Endodermal cell (in vitro differentiated cells): ENCODE measurements at places on chromosomes 11 and 22. TPM values are rescaled to one million over a fixed set of nuclear protein-coding genes. Genes with fewer than 3 reads are reported as not detected.

- H3K27ac ChIP-seq: no peak overlapping the region
- no peak for DNase-seq
- H3K36me3 ChIP-seq: peaks cover 10% of the 10 kb centered on the region
- H3K27me3 ChIP-seq: no peaks in the 10 kb centered on the region
- no peaks in the 10 kb centered on the region for H3K4me1 ChIP-seq
- H3K4me3 ChIP-seq: no peak overlapping the region
Observed at GRCh38 chr11:44190883-44191230, 95.4 kb downstream of the EXT2 start.

- no peak overlapping the region for H3K27ac ChIP-seq
- H3K36me3 ChIP-seq: peaks cover 51% of the 10 kb centered on the region
- no peak overlapping the region for H3K4me3 ChIP-seq
- DNase-seq: no peak
Observed at GRCh38 chr11:121053244-121053643, 29.3 kb downstream of the TBCEL start.

- H3K4me1 ChIP-seq: peaks cover 3% of the 10 kb centered on the region
- H3K27ac ChIP-seq: no peak overlapping the region
- no peak overlapping the region for H3K4me3 ChIP-seq
- no peaks in the 10 kb centered on the region for H3K27me3 ChIP-seq
- no peaks in the 10 kb centered on the region for H3K36me3 ChIP-seq
- no peak for DNase-seq
Observed at GRCh38 chr11:31881825-31882224, 70.7 kb upstream of the PAX6 start.

DNA sequence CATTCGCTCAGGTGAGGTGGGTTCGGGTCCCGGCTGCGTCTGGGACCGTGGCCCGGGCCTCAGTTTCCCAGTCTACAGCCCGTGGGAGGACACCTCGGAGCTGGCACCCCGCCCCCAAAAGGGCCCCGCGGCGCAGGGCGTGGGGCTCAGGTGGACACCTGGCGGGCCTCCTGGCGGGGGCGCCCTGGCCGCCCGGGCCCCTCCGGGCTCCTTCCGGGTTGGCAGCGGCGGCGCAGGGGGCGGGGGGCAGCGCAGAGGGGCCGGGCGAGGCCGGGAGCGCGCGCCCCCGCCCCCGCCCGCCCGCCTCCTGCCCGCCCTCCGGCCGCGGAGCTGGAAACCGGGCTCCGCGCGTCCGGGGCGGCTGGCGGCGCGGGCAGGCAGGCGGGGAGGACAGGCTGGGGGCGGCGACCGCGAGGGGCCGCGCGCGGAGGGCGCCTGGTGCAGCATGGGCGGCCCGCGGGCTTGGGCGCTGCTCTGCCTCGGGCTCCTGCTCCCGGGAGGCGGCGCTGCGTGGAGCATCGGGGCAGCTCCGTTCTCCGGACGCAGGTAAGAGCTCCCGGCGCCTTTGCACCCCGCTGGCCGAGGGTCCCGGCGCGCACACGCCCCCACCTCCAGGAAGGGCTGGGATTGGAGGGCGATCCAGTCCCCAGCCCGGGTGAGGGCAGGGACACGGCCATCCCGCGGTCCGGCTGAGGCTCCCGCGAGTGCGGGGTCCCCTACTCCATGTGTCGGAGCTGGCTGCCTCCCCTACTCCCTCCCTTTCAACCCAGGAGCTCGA, at the start of gene EMID1:
TSS of gene EMID1 (plus strand) at position 303 of the 778 bp plus-strand sequence. CDS start at position 446, 143 bp downstream.
- H3K4me3 ChIP-seq: peak within 1 kb of the TSS; percentile 80
- H3K36me3 ChIP-seq: no peaks in the 10 kb centered on the region
- no peaks in the 10 kb centered on the region for H3K27me3 ChIP-seq

Gene OR11H1
- total RNA-seq: not detected in 3 replicates

DNA sequence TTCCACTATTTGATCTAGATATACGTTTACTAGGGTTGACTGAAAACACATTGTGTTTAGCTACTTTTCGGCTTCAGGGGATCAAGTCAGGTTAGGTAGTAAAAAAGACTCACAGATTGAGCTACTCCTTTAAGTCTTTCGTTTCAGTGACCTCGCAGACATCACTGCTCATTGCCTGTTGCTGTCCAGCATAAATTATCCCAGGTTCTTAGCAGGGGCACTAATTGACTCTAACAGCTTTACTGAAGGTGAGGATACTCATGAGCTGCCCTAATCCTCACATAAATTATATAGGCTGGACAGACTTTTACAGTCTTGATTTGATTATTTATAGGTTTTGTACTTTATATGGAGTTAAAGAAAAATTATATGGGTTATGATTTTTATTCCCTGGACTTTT, 3.7 kb downstream of the CARD18 start:
- H3K27me3 ChIP-seq: no peaks in the 10 kb centered on the region
- no peak overlapping the region for H3K27ac ChIP-seq
- no peaks in the 10 kb centered on the region for H3K36me3 ChIP-seq

DNA sequence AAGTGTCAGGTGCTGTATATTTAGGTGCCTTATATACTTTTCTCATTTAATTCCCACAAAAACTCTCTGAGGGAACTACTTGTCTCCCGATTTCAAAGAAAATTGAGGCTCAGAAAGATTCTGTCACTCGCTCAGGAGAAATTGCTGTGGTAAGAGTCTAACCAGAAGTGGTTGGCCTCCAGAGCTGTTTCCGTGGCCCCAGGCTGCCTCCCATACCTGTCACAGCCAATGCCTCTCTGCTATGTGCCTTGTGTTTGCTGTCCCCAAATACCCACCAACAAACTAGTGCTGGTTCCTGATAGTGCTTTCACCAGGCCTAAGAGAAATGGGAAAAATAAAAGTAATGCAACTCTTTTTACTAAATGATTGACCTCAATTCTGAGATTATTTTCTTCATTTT, 21.0 kb upstream of the TMEM86A start:
- H3K27ac ChIP-seq: no peak overlapping the region
- no peak for DNase-seq
- H3K4me1 ChIP-seq: no peaks in the 10 kb centered on the region
- H3K4me3 ChIP-seq: no peak overlapping the region
- no peaks in the 10 kb centered on the region for H3K27me3 ChIP-seq

Gene USP2
- 18.7 and 21.1 TPM in 2 replicates for total RNA-seq

GRCh38 chr11:130980071-130980862, 64.0 kb upstream of the SNX19 start:
- no peak overlapping the region for H3K4me3 ChIP-seq
- H3K4me1 ChIP-seq: peaks cover 4% of the 10 kb centered on the region
- no peak for DNase-seq
- H3K36me3 ChIP-seq: no peaks in the 10 kb centered on the region
- H3K27ac ChIP-seq: no peak overlapping the region

Gene TRIM49B
- not detected in 2 replicates for total RNA-seq

Gene PLAAT4
- total RNA-seq: 0.58 to 0.76 TPM in 2 of 3 replicates, not detected in the other

Gene GLYATL2
- total RNA-seq: 0.35 TPM in 1 of 2 replicates, not detected in the other

Gene CLDN5
- 0.20 and 0.27 TPM in 2 replicates for total RNA-seq

Gene TP53I11
- 108 to 136 TPM (median 134 TPM) in 3 replicates for total RNA-seq

DNA sequence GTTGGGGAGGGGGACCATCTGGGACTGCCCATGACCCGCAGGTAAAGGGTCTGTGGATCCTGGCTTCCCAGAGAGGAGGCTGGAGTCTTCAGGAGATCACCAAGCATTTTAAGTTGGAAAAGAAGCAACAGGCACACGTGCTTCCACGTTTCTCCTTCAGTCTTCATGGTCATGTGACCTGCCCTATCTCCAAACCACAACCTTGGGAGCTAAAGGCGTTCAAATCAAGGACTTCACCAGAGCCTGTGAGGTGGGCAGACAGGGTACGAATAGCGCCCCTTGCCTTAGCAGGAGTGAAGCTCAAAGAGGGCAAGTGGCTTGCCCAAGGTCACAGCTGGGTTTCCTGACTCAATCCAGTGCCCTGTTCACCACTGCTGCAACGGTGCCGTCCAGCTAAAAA, 6.7 kb downstream of the TMEM184B start:
- H3K36me3 ChIP-seq: peaks cover 22% of the 10 kb centered on the region
- H3K4me3 ChIP-seq: no peak overlapping the region
- no peaks in the 10 kb centered on the region for H3K4me1 ChIP-seq
- H3K27ac ChIP-seq: no peak overlapping the region
- H3K27me3 ChIP-seq: no peaks in the 10 kb centered on the region
- DNase-seq: no peak

DNA sequence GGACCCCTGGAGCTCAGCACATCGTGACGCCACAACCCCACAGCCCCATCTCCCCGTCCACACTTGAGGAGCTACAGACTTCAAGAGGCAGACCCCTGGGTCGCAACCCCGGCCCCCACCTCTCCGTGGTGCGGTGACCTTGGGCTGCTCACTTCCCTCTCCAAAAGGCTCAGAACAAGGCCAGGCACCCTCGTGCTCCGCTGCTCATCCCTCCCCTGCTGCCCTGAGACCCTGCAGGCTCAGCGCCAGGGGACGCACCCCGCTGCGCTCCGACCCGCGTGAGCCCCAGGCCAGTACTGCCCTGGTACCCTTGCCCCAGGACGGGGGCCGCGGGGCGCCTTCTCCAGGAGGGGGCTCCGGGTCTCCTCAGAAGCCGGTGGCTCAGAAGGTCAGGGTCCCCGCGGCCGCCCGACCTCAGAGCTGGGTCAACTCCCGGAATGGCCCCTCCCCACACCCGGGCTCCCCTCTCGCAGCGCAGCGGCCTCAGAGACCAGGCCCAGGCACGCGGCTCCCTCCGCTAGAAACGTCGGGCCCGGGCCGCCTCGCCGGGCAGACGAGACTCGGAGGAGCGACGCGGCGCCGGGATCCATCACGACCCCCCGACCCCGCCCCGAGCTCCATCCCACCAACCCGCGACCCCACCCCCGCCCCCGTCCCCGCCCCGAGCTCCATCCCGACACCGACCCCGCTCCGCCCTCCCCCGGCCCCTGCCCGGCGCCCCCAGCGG, 563 bp downstream of the GATD1 start:
- H3K4me3 ChIP-seq: peak overlapping the region; percentile 87
- DNase-seq: peak; percentile 91
- H3K27me3 ChIP-seq: no peaks in the 10 kb centered on the region
- peak overlapping the region; percentile 76 for H3K27ac ChIP-seq
- H3K4me1 ChIP-seq: peaks cover 8% of the 10 kb centered on the region

Gene NTM
- 3.5 and 3.6 TPM in 2 replicates for total RNA-seq

Gene OR2AG1
- not detected in 3 replicates for total RNA-seq

Gene EIF1AD
- 37.4 to 44.1 TPM (median 43.8 TPM) in 3 replicates for total RNA-seq

Gene IGSF22
- 0.61 and 1.6 TPM in 2 replicates for total RNA-seq

DNA sequence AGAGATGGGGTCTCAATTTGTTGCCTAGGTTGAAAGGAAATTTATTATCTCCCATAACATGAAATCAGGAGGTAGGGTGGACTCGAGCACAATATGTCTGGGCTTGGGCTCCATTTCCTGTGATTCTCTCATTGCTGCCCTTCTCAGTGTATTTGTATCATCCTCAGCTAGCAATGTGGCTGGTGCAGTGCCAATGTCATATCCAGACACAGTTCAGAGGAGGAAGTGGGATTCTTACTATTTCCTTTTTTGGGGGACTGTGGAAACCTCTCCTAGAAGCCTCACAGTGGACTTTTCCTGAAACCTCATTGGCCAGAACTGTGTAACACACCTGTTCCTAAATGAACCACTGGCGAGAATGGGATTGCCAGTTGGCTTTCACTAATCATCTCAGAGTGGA, 21.0 kb upstream of the SWAP70 start:
- no peak overlapping the region for H3K4me3 ChIP-seq
- no peaks in the 10 kb centered on the region for H3K36me3 ChIP-seq
- H3K27ac ChIP-seq: no peak overlapping the region
- H3K27me3 ChIP-seq: no peaks in the 10 kb centered on the region
- no peaks in the 10 kb centered on the region for H3K4me1 ChIP-seq

GRCh38 chr11:10641177-10641911, 52.2 kb downstream of the IRAG1 start:
- H3K4me3 ChIP-seq: no peak overlapping the region
- no peak overlapping the region for H3K27ac ChIP-seq
- no peaks in the 10 kb centered on the region for H3K4me1 ChIP-seq

DNA sequence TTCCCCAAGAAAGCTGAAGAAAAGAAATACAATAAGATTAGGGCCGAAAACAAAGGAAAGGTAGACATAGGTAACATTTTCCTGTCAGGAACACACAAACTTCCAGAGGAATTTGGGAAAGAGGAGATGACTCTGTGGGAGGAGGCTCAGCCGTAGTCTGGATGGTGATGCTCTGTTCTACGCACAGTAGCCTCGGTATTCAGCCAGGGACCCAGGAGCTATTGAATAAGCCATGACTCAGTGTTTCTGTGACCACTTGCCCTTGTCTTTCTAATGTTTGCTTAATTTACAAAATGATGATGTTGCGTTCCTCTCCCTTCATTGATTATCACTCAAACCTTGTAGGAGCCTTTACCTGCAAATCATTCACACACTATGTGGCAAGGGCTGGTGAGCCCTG, 745.0 kb downstream of the NTM start:
- H3K4me3 ChIP-seq: no peak overlapping the region
- no peaks in the 10 kb centered on the region for H3K36me3 ChIP-seq
- H3K4me1 ChIP-seq: peaks cover 5% of the 10 kb centered on the region
- H3K27me3 ChIP-seq: peaks cover 15% of the 10 kb centered on the region
- peak; percentile 64 for DNase-seq

Gene CNIH2
- total RNA-seq: 3.5 and 5.1 TPM in 2 replicates

- no peak overlapping the region for H3K4me3 ChIP-seq
- DNase-seq: no peak
- H3K27ac ChIP-seq: no peak overlapping the region
- H3K36me3 ChIP-seq: no peaks in the 10 kb centered on the region
Observed at GRCh38 chr11:16321148-16321547, 35.2 kb downstream of the SOX6 start.

Gene CCDC87
- total RNA-seq: 0.92 to 1.5 TPM (median 1.0 TPM) in 3 replicates

Gene RPS19BP1
- 65.5 and 71.9 TPM in 2 replicates for total RNA-seq

Gene RANGAP1
- total RNA-seq: 95.2 and 103 TPM in 2 replicates

Gene TRIM29
- not detected in 2 replicates for total RNA-seq

DNA sequence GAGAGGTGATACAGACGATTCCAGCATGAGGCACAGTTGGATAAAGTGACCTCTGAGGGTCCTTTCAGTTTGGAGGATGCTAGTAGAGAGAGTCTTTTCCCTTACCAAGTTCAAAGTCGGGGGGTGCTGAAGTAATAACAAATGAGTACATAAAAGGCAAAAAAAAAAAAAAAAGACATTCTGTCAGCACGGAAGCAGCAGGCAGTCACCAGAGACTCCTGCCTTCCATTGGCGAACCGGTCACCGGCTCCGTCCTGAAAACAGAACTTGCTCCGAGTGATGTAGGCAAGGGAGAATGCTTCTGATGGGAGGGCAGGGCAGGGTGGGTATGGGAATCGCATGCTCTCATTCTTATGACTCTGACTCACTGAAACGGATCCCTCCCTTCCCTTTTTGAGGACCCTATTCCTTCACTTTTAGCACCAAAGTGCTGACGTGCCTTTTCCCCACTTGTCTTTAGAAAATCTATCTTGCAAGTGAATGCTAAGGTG, 65.9 kb downstream of the PRR5L start:
- no peak overlapping the region for H3K27ac ChIP-seq
- H3K36me3 ChIP-seq: no peaks in the 10 kb centered on the region
- H3K4me1 ChIP-seq: peaks cover 38% of the 10 kb centered on the region
- peak; percentile 80 for DNase-seq
- peaks cover 34% of the 10 kb centered on the region for H3K27me3 ChIP-seq

GRCh38 chr11:127470306-127470884, 469.8 kb upstream of the KIRREL3 start:
- no peak overlapping the region for H3K4me3 ChIP-seq
- no peaks in the 10 kb centered on the region for H3K27me3 ChIP-seq
- no peaks in the 10 kb centered on the region for H3K36me3 ChIP-seq
- peak; percentile 55 for DNase-seq

- H3K4me3 ChIP-seq: no peak overlapping the region
- H3K27me3 ChIP-seq: peaks cover 72% of the 10 kb centered on the region
- no peaks in the 10 kb centered on the region for H3K36me3 ChIP-seq
- H3K27ac ChIP-seq: no peak overlapping the region
- no peaks in the 10 kb centered on the region for H3K4me1 ChIP-seq
Observed at GRCh38 chr11:2592559-2593392, 107.0 kb downstream of the KCNQ1OT1 start.

- no peak overlapping the region for H3K27ac ChIP-seq
- no peaks in the 10 kb centered on the region for H3K27me3 ChIP-seq
- H3K4me1 ChIP-seq: no peaks in the 10 kb centered on the region
- no peak overlapping the region for H3K4me3 ChIP-seq
- no peaks in the 10 kb centered on the region for H3K36me3 ChIP-seq
Observed at GRCh38 chr11:57498540-57498939, 17.0 kb downstream of the SLC43A1 start.
